Spleen (tissue), 13 donors: ENCODE measurements at places on chromosomes 12 and 14. TPM values are rescaled to one million over a fixed set of nuclear protein-coding genes. Genes with fewer than 3 reads are reported as not detected.

LRRC9 gene
- total RNA-seq = not detected

GRCh38 chr14:53501361-53502211 is 348.5 kb upstream of the DDHD1 start:
- DNase-seq = no peak

CD4 gene
- 194 TPM for total RNA-seq

- no peak for DNase-seq
Measured at GRCh38 chr12:79331870-79332269, 358.9 kb downstream of the PAWR start.

MUCL1 gene
- not detected for total RNA-seq

GRCh38 chr14:57889245-57889644 is 23.4 kb upstream of the SLC35F4 start:
- DNase-seq = no peak

CCDC38 gene
- total RNA-seq = not detected

- DNase-seq = no peak
Measured at GRCh38 chr12:25926536-25926935, 31.9 kb upstream of the RASSF8 start.

DNA sequence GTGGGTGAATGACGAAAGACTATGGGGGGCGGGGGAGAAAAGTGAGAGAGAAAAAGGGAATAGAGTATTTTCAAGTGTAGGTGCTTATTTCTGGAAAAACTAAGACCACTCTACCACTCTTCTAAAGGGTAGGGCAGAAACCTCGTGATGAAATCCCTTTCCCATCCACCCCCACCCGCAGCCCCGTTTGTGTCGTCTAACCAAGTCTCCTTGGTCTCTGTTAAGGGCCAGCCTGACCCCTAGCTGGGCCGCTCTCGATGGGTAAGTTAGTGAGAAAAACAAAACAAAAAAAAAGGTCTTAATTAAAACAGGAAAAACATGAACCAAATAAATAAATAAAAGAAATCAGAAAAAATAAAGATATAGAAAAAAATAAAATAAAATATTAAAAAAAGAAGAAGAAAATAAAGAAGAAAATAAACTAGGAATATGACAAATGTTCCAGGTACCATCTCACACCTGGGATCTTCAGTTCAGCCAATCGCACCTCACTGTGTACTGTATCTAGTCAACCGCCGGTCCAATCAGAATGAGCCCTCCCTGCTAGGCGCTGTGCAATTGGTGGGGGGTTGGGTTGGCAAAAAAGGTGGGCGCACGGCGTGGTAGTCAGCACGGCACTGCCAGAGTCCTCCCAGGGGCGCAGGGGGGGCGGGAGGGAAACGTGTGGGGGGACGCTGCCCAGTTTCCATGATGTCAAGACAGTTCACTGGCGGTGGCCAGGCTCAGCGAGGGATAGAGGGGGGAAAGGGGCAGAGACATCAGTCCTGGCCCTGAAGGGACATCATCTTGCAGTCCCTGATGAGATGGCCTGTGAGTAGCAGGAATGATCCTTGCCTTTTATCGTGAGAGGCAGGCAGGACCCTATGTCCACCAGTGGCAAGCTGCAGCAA is 9.8 kb upstream of the CDH24 start:
- DNase-seq = no peak

DNA sequence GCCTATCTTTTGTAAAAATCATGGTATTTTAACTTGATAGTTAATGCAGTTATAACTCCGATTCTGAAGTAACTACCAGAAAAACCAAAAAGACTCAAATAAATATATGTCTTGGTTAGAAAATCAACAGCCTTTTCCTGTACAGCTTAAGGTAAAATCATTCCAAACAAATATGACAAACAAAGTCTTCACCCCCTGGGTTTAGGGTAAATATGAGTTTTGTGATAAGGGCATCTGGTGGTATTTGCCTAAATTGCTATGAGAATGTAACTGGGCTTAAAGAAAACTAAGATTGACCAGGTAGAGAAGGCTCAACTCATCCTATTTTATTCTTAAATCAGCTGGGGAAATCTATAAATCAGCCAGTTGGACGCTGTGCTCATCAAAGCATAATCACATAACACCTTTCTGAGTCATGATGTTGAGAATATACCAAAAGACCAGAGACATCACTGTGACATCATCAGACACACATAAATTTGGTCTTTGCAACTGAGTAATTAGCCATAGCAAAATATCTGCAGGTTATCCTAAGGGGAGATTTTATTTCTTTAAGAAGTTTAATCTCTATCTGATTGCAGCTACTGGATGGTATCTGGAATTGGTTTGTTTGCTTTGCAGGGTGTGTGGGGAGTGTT is 133.9 kb downstream of the STXBP6 start:
- DNase-seq = no peak

GRCh38 chr12:3354586-3354985 is 136.4 kb upstream of the PRMT8 start:
- DNase-seq = no peak

- no peak for DNase-seq
Measured at GRCh38 chr14:56659964-56660551, 80.5 kb downstream of the TMEM260 start.

DNA sequence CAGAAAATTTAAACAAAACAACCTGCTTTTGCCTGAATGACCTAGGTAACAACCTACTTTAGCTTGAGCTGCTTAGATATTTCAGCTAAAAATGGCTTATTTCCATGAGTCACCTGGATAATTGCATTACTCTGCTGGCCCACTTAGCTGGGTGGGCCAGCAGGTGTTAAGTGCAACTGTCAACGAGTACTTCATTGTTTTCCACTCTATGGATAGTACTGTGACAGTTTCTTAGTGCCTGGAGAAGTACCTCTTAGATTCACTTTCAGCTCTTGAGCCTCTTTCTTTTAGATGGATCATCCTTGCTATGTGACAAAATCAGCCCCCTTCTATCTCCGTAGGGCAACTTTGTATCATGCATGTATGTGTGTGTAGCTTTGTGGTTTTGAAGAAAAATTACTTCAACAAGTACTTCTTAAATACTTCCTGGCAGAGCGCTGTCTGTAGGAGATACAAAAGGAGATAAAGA is 368.2 kb upstream of the ATP2B1 start:
- no peak for DNase-seq

GRCh38 chr12:93183940-93184671 is 193.6 kb upstream of the NUDT4 start:
- no peak for DNase-seq

GXYLT1 gene
- 13.7 TPM for total RNA-seq

DNA sequence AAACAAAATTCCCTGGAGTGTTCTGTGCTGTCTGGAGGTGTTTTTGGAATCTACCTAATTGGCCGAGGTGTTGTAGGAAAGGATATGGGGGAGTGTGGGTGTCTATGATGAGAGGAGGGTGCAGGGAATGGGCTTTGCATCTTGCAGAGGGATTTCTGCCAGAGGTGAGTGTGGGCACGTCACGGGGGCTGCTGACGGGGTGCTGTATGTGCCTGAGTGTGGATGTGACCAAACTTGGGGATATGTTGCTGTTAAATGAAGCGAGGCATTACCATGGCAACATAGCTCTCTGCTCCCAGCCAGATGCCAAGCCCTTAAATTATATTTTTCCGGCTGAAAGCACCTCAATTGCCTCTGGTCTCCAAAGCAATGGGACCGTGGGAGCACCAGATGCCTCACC is 44.3 kb upstream of the SPTLC2 start:
- DNase-seq = no peak

- no peak for DNase-seq
Measured at GRCh38 chr12:41277100-41277945, 89.2 kb downstream of the PDZRN4 start.

GRCh38 chr12:116222358-116222757 is 55.1 kb downstream of the MED13L start:
- no peak for DNase-seq
